Right renal cortex interstitium (tissue), 3 donors: ENCODE measurements at places on chromosomes 12 and 14. TPM values are rescaled to one million over a fixed set of nuclear protein-coding genes. Genes with fewer than 3 reads are reported as not detected.

The OAS2 gene
- polyA plus RNA-seq, result 7.7 TPM

The OR6C74 gene
- polyA plus RNA-seq, result not detected

The FITM1 gene
- polyA plus RNA-seq, result 0.68 TPM

The SIX1 gene
- polyA plus RNA-seq, result 10.3 TPM

The SOAT2 gene
- 1.2 TPM for polyA plus RNA-seq

The SERPINA10 gene
- polyA plus RNA-seq, result 0.24 TPM

The HECTD4 gene
- polyA plus RNA-seq, result 36.9 TPM

The GZMB gene
- polyA plus RNA-seq, result 0.42 TPM

The PWP1 gene
- polyA plus RNA-seq, result 57.2 TPM

- no peak for DNase-seq
Measured at GRCh38 chr12:27968972-27969623, 3.4 kb downstream of the PTHLH start.

DNA sequence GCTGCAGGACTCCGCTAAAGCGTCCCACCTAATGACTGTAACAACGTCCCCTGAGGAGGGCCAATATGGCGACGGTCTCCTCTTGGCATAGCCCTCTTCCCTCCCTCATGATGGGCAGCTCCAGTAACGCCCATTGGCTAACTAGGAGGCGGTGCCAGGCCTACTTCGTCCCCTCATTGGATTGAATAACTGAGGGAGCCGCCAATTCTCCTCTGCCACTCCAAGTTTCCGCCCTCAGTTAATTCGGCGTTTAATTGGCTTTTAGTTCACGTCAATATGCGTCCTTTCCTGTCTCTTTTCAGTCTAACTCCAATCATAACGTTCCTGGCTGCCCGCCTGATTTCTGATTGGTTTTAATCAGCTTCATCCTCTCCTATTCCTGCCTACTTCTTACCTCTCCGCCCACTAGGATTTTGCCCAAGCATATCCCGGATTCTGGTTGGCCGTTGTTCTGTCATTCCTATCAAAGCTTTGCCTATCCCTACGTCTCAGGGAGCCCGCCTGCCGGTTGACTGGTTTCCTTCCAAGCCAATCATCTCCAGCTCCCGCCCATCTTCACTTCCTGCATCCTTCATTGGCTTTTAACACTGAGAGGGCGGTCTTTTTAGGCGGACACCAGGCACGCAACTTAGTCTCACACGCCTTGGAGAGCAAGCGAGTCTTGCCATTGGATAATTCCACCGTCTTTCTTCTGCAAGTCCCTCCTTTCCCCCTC is 430 bp upstream of the SP1 start:
- DNase-seq, result peak; percentile 100

DNA sequence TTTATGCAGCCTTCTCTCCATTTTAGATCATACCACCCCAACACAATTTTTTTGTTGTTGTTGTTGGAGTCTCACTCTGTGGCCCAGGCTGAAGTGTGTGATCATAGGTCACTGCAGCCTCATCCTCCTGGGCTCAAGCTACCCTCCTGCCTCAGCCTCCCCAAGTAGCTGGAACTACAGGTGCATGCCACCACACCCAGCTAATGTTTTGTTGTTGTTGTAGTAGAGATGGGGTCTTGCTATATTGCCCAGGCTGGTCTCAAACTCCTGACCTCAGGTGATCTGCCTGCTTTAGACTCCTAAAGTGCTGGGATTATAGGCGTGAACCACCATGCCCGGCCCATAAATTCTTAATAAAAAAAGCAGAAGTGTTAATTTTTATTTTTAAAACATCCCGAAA is 111.6 kb downstream of the PLXNC1 start:
- no peak for DNase-seq

DNA sequence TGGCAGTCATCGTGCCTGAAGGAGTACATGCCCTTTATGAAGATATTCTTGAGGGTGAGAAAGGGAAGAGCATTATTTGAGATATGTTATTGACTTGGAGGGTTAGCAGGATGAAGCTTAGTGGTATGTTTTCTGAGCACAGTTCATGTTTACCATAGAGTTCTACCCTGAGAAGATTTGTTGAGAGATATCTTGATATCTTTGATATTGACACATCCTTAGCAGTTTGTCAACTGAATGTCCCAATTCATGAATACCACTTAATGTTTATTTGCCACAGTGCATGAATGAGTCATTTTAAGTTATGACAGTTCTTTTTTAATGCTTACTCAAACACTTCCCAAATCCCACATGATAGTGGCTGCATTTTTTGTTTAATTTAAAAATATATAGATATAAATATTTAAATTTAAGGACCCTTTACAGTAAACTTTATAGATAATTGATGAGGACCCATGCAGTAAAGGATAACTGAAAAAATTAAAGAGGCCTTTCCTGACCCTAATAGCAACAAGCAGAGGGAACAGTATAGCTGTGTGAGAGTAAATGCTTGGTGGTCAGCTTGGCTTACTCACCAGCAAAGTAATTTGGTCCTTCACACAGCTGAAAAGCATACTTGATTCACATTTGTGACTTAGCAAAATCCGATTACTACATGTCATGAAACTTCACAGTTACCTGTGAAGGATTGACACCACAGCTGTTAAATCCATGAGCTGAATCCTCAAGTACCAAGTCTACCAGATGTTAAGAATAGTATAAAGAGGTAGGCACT is 25.8 kb downstream of the SLC39A9 start:
- DNase-seq, result no peak

GRCh38 chr12:12717586-12718380 is 615 bp downstream of the CDKN1B start:
- no peak for DNase-seq

DNA sequence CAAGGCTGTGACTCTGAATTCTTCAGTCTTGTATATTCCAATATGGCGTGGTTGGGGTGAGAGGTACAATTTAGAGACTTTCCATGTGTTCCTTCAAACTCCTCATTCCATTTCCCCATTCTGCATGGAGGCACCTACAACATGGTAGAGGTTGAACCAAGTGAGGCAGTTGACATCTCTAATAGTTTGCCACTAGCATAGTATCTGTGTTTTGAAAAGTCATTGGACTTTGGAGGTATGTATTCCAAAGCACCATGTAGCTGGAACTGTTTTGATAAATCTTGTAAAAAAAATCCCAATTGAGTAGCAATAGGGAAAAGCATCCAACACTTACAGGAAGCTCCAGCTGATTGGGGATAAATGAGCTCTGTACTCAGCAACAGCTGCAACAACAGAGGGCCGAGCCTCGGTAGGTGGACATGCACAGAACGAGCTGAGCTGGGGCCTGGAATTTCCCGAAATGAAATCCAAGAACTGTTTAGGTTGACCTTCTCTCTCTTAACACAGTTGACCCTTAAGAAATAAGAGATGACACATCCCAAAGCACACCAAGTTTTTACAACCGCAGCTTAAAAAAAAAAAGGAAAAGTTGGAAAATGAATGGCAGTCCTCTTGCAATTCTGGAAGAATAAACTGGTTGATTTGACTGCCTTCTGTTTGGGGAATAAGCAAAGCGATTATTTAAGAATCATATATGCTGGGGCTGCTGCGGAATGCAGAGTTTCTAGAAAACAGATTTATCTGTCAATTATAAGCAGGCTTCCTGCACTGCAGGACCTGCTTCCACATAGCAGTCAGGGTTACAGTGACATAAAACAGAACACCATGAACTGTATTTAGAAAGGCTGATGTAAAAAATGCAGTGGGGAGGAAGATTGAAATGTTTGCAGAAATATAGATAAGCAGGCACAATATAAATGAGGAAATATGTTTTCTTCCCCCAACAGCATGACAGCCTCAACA is 194.6 kb upstream of the KRR1 start:
- DNase-seq, result peak; percentile 80

GRCh38 chr12:98612696-98613334 is 19.3 kb downstream of the SLC25A3 start:
- DNase-seq, result no peak

- no peak for DNase-seq
Measured at GRCh38 chr12:74584483-74585062, 46.9 kb downstream of the ATXN7L3B start.

DNA sequence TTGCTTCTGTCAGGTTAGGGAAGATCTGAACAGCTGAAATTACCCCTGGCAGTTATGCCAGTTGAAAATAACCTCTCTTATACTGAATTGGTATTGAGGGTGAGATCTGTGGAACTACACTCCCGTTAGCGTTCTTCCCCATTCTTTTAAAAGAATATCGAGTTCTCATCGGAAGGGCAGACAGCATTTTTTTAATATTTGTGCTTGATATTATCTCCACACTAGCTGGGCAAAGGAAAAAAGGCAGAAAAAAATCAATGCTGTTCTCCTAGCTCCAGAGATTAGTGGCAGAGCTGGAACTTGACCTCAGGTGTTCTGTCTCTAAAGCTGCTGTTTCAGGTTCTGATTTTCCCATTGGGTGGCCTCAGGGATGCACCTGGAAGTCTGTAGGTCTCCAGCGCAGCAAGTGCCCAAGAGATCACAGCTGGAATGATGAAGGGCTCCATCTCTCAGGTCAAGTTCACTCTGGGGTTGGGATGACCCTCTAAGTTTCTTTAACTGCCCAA is 67.5 kb downstream of the SLC38A1 start:
- no peak for DNase-seq

- DNase-seq, result no peak
Measured at GRCh38 chr14:24693353-24693737, 59.4 kb upstream of the GZMB start.

- DNase-seq, result no peak
Measured at GRCh38 chr12:101876322-101876860, 989 bp upstream of the DRAM1 start.

GRCh38 chr12:75870878-75871277 is 160.7 kb downstream of the PHLDA1 start:
- no peak for DNase-seq

DNA sequence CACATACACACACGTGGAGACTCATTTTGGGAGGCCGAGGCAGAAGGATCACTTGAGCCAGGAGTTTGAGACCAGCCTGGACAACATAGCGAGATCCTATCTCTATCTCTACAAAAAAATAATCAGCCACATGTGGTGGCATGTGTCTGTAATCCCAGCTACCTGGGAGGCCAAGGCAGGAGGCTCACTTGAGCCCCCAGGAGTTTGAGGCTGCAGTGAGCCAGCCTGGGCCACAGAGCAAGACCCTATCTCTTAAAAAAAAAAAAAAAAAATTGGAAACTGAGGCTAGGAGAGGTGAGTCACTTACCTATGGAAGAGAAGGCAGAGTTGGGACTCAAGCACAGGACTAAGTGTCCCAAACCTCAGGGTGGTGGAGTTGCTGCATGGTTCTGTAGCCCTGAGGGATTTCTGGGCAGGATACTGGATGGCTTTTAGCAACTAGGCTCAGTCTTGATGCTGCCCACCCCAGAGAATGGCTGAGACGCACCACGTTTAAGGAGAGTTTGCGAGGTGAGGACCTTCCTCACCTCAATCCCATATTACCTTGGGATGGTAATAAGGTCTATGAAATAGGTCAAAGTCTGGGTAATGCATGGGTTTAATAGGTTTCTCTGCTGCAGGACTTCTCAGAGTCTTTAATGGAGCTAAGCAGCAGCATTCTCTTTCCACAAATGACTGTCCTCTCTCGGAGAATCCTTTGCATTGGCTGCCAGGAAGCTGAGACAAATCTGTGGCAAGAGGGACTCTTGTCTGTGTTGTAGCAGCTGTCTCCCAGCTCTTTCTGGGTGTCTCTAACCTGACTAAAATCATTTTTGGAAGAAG is 35.6 kb downstream of the SH2B3 start:
- no peak for DNase-seq

- DNase-seq, result no peak
Measured at GRCh38 chr14:68523989-68524725, 268.7 kb downstream of the ZFP36L1 start.

DNA sequence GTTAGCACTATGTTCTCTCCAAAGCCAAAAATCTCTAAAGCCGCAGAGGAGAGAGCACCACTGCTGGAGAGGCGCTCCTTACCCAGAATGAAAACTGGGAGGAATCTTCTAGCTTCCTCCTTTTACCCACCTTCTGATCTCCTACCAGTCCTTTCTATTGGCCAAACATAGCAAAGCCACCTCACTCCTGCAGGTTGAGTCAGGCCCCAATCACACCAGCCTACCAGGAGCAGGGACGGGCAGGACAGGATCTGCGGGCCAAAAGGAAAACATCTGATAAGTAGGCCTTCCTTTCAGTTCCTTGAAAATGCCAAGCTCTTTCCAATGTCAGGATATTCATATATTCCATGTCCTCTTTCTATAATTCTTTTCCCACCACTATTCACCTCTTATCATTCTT is 197.7 kb upstream of the CNOT2 start:
- DNase-seq, result no peak

DNA sequence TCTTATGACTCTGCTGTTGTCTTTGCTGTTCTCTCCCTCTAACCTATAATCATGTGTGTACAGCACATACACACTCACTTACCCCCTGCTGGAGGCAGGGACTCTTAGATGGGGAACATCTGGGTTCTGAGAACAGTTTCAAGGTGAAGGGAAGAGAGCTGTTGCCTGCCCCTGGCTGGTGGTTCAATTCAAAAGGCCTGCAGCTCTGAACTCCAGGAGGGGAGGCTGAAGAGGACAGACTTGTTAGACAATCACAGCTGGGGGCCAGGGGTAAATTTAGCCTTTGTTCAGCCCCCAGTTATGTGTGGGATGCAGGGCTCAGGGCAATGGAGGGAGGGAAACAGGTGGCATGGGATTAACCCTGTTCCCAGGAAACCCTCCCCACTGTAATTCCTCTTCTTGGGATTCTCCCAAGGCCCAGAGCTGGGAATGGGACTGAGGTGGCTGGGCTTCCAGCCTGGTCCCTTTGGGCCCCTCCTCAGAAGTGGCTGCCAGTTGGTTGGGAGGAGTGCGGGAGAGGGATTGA is 1.9 kb downstream of the MYL6B start:
- DNase-seq, result no peak

- DNase-seq, result no peak
Measured at GRCh38 chr12:94706250-94706661, 55.9 kb upstream of the TMCC3 start.

DNA sequence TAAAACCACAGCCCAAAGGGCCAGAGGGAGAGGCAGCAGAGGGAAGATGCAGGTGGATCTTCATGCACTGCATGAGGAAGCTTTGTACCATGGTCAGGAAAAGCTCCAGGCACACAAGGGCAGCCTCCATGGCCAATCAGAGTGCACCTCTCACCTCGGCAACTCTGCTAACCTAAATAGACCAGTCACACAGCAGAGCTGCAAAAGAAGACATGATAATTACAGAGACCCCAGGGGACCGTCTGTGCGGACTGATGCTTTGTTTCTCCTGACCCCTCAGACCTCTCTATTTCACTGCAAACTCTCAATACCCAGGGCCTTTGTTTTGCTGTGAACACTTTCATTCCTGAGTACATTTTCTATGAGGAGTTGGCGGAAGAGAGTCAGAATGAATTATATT is 10.7 kb upstream of the TCL1B start:
- DNase-seq, result no peak
